Activated naive CD4-positive, alpha-beta T cell treated with anti-CD3 and anti-CD28 coated beads, Interleukin-2, amount 10 ng/mL, durations not matched to agents 7 days and 5 days (primary cell): ENCODE measurements at places on chromosomes 3 and 15.

GRCh38 chr3:152714507-152714906 is 120.4 kb upstream of the P2RY1 start:
- no peak for DNase-seq

- no peak for DNase-seq
Measured at GRCh38 chr3:15342246-15342645, 9.9 kb upstream of the SH3BP5 start.

- DNase-seq, result no peak
Measured at GRCh38 chr3:43534675-43535074, 87.1 kb downstream of the ANO10 start.

DNA sequence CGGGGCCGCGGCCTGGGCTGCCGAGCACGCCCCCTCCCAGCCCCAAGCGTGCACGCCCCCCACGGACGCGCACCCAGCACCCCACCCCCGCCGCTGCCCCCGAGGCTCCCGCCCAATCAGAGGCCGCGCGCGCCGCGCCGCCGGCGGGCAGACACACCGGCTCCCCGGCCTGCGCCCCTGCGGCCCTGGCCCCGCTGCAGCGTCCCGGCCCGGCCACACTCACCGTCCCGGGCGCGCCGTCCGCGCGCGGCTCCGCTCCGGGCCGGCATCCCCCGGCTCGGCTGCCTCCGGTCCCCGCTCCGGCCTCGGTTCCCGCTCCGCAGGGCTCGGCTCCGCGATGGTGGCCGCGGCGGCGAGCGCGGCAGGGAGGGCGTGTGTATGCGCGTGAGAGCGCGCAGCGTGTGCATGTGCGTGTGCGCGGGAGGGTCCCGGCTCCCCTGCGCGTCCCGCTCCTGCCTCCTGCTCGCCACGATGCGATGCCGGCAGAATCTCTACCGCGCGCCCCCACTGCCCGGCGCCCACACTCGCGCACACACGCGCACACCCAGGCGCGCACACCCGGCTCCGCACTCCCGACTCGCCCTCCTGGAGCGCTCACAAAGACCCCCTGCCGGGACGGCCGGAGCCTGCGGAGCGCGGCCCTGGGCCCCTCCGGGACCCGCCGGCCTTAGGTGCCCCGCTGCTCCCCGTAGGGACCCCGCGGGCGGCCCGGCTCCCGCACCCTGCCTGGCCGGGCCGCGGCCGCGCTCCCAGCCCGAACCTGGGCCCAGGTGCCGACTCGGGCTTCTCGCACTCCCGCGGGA is 186.5 kb upstream of the LINGO1 start:
- no peak for DNase-seq

DNA sequence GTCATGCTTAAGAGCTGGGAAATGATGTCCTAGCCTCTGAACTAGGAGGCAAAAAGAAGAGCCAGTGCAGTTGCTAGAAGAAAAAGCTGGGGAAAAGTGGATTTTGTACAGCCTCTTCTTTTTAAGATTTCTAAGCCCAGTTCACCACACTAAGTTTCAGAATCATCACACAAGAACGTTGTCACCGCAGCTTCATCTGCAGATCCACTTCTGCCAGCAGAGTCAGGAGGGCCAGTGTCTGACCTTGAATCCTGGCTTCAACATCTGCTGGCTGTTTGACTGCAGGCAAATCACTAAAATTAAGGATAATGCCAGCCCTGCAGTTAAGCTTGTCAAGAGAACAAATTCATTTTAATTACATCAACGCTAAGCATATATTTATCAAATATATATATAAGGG is 36.2 kb downstream of the HDC start:
- no peak for DNase-seq

GRCh38 chr3:41369838-41370237 is 170.5 kb downstream of the CTNNB1 start:
- no peak for DNase-seq

DNA sequence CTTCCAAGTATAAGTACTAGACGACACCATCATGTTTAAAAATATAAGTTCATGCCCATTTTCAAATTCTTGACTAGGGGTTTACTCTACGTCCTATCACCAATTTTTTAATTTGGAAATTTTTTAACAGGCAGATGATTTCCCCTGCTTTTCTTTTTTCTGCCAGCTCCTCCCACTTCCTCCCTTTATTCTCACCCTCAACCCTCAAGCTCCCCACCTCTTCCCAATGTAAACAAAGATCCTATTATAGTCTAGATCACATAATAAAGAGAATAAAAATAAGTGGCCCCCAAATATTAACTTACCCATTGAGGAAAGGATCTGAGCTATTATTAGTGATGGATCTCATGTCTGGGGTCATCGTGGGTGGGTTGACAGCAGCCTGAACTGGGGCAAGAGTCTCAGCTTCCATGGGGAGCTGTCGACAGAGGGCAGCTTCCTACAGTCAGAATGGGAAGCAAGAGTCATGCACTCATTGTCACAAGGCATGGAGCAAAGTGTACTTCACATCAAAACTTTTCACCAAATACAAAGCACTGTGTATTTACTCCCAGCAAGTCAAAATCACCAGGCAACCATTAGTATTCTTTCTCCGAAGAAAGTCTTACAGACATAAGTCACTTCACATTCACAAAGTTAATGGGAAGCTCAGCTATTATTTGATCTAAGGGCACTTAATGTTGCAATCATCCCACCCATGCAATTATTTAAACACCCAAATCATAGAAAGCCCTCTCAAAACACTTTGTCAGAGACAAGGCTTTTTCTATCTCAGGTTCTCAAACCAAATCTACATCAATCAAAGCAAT is 53.2 kb downstream of the TM4SF4 start:
- no peak for DNase-seq
